ENCODE measurements at places on chromosomes 16 and 17.

DNA sequence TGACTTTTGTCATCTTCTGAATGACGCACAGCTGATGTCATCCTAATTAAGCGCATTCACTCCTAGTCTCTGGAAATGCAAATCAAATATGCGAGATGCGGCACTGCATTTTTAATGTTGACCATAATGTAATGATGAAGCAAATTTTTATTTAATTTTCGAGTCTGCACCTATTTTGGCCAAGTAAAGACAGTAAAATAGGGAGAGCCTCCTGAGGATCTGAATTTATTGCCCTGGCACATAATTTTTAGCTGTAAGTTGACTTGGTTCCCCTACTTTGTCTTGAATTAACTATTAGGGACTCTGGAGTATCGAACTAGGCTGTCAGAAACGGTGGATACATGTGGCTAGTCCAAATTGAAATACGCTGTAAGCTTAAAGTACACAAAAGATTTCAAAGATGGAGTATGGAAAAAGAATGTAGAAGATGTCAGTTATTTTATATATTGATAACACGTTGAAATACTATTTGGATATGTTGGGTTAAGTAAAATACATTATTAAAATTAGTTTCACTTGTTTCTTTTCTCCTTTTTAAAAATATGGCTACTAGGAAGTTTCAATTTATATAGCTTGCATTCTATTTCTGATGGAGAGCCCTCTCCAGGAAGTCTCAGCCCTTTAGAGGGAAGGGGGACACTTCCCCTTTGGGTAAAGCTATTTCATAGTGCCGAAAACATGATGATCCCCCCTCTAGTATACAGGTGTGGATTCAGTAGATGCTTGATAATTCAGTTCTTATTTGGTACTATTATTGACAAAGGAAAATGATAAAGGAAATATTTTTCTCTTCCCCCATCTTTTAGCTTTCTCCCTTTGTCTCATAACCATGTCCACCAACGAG, 991 bp downstream of the KPNA2 start:
- peaks cover 26% of the 10 kb centered on the region for H3K36me3 ChIP-seq
- H3K27ac ChIP-seq: peak overlapping the region; percentile 64
- DNase-seq: no peak
- H3K4me3 ChIP-seq: peak overlapping the region; percentile 97

- peaks cover 12% of the 10 kb centered on the region for H3K4me1 ChIP-seq
- H3K36me3 ChIP-seq: peaks cover 100% of the 10 kb centered on the region
- H3K27me3 ChIP-seq: no peaks in the 10 kb centered on the region
- DNase-seq: no peak
- no peak overlapping the region for H3K4me3 ChIP-seq
- no peak overlapping the region for H3K27ac ChIP-seq
These were observed 7.9 kb downstream of the FUS start for GRCh38 chr16:31187808-31188189.

DNA sequence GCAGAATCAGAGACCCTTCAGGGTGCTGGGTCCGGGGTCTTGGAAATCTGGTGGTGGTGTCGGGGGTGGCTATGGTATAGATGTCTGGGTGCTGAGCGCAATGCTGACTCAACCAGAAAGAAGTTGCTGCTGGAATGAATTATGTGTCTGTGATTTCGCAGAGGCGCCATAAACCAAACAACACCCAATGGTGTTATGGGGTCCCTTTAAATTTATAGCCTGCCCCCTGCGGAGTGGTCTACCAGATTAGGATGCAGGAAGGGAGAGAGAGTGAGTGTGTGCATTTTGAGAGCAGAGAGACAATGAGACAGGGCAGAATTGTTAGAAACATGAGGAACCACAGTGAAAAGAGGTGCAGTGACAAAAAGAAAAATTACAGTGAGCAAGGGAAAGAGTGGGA, 100.7 kb upstream of the CDH11 start:
- DNase-seq: no peak
- H3K36me3 ChIP-seq: no peaks in the 10 kb centered on the region
- H3K27me3 ChIP-seq: no peaks in the 10 kb centered on the region
- H3K4me1 ChIP-seq: no peaks in the 10 kb centered on the region

DNA sequence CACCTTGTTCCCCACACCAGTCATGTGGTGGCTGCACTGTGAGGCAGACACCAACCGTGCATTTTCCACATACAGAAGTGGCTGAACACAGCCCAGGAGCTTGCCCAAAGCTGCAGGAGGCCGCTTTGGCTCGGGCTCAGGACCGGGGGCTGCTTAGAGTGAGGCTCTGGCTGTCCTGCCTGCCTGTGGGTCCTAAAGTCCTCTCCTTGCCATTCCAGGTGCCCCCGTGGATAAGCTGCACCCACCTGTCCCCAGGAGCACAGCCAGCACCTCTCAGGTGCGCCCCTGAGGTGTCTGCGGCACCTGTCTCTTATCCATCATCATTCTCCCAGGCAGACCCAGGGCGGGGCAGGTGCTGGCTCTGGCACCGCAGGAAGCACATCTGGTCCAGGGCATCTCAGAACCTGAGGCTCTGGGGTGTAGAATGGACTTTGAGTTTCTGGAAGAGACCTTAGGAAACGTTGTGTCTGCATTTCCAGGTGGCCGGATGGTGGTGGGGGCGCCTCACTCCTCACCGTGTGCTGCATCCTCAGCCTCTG, 180.5 kb upstream of the ZNF469 start:
- no peak overlapping the region for H3K27ac ChIP-seq
- DNase-seq: no peak
- no peaks in the 10 kb centered on the region for H3K27me3 ChIP-seq

DNA sequence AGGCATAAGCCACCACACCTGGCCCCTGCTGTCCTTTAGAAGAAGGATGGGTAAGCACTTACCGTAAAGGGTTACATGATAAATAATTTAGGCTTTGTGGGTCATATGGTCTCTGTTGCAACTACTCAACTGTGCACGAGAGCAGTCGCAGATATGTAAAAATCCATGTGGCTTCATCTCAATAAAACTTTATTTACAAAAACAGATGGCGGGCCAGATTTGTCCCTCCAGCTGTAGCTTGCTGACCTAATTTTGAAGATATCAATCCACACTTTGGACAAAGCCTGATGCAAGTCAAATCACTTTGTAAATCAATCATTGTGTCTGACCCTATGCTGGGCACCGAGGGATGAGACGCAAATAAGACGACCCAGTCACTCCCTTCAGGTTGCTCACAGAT, 12.1 kb downstream of the TEKT5 start:
- H3K4me3 ChIP-seq: no peak overlapping the region
- no peak for DNase-seq
- H3K27ac ChIP-seq: no peak overlapping the region
- H3K4me1 ChIP-seq: no peaks in the 10 kb centered on the region
- no peaks in the 10 kb centered on the region for H3K27me3 ChIP-seq
- no peaks in the 10 kb centered on the region for H3K36me3 ChIP-seq

GRCh38 chr17:49557312-49558024, 18.2 kb upstream of the NXPH3 start:
- no peaks in the 10 kb centered on the region for H3K27me3 ChIP-seq
- no peaks in the 10 kb centered on the region for H3K36me3 ChIP-seq
- H3K4me1 ChIP-seq: peaks cover 2% of the 10 kb centered on the region
- no peak overlapping the region for H3K4me3 ChIP-seq
- no peak overlapping the region for H3K27ac ChIP-seq
- no peak for DNase-seq

DNA sequence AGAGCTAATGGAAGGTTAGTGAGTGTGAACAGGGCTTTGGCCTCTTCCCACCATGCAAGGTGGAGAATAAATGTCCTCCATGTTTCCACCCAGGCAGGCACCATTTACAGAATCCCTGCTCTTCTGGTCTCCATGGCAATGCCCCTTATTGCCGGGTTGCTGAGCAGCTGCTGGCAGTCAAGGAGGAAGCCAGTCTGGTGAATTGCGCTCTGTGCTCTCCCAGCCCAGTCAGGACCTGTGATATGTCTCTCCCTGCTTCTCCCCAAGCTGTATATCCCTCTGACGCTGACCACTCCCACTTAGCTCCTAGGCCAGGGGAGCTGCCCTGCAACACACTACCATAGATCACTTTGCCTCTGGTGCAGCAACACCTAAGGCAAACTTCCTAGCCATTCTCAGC, 402.1 kb upstream of the ERCC4 start:
- no peaks in the 10 kb centered on the region for H3K4me1 ChIP-seq
- no peaks in the 10 kb centered on the region for H3K27me3 ChIP-seq

- H3K27me3 ChIP-seq: no peaks in the 10 kb centered on the region
- no peak overlapping the region for H3K27ac ChIP-seq
- no peaks in the 10 kb centered on the region for H3K36me3 ChIP-seq
- no peak for DNase-seq
These were observed 68.1 kb downstream of the GAS7 start for GRCh38 chr17:10130263-10130662.

DNA sequence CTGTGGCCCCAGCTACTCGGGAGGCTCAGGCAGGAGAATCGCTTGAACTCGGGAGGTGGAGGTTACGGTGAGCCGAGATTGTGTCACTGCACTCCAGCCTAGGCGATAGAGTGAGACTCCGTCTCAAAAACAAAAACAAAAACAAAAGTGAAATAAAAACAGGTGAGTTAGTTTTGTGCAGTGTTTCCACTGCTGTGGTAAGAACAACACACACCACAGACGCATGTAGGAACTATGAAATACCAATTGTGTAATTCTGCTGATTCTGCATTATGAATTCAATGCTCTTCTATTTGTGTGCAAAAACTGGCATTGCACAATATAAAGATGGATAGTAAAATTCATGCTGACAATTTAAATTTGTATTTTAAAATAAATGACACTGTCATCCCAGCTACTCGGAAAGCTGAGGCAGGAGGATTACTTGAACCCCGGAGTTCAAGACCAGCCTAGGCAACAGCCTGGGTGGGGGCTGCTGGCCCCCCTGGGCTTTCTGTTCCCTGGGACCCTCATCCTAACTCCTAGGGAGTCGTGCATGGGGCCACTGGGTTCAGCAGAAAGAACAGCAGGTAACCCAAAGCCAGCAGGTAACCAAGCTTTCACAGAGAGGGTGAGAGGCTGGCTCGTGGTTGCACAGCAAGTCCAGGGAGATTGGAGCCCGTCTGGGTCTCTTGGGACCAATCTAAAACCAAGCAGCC, 10.6 kb upstream of the RHBDF2 start:
- no peak overlapping the region for H3K4me3 ChIP-seq
- DNase-seq: no peak
- H3K36me3 ChIP-seq: no peaks in the 10 kb centered on the region
- no peaks in the 10 kb centered on the region for H3K4me1 ChIP-seq

GRCh38 chr16:75340741-75341491, 89.5 kb upstream of the BCAR1 start:
- no peaks in the 10 kb centered on the region for H3K27me3 ChIP-seq
- H3K36me3 ChIP-seq: no peaks in the 10 kb centered on the region
- H3K4me3 ChIP-seq: no peak overlapping the region
- H3K27ac ChIP-seq: peak overlapping the region; percentile 66
- DNase-seq: no peak

- no peak overlapping the region for H3K4me3 ChIP-seq
- no peaks in the 10 kb centered on the region for H3K36me3 ChIP-seq
- peak overlapping the region; percentile 42 for H3K27ac ChIP-seq
- H3K4me1 ChIP-seq: peaks cover 6% of the 10 kb centered on the region
- no peak for DNase-seq
- no peaks in the 10 kb centered on the region for H3K27me3 ChIP-seq
These were observed 144.7 kb upstream of the TBX2 start for GRCh38 chr17:61254904-61255303.

- no peaks in the 10 kb centered on the region for H3K4me1 ChIP-seq
- no peak overlapping the region for H3K4me3 ChIP-seq
- DNase-seq: no peak
- H3K27ac ChIP-seq: no peak overlapping the region
- no peaks in the 10 kb centered on the region for H3K27me3 ChIP-seq
These were observed 62.4 kb downstream of the CDH11 start for GRCh38 chr16:65059406-65059980.

GRCh38 chr17:21190078-21190477, 23.9 kb downstream of the TMEM11 start:
- no peaks in the 10 kb centered on the region for H3K36me3 ChIP-seq
- no peaks in the 10 kb centered on the region for H3K4me1 ChIP-seq
- no peak overlapping the region for H3K4me3 ChIP-seq

GRCh38 chr16:58684001-58684353, 593 bp downstream of the SLC38A7 start:
- H3K27me3 ChIP-seq: no peaks in the 10 kb centered on the region
- H3K36me3 ChIP-seq: no peaks in the 10 kb centered on the region
- peak overlapping the region; percentile 42 for H3K27ac ChIP-seq
- H3K4me3 ChIP-seq: peak overlapping the region; percentile 86
- no peak for DNase-seq

DNA sequence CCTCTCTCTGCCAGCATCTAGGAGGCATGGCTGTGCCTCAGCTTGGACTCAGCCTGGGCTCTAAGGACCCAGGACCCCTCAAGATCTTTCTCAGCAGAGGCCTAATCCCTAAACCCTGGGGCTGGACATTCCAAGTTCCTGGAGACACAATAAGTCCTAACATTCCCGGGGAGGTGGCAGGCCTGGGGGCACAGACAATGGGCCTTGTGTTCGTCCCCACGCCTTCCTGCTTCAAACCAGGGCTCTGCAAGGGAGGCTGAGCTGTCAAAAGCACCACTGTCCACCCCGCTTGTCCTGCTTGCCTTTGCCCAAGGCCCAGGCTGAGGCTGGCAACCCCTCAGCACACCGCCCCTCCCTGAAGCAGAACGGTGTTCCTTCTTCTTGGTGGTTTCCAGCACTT, 13.7 kb downstream of the SDK2 start:
- no peaks in the 10 kb centered on the region for H3K4me1 ChIP-seq
- H3K27me3 ChIP-seq: no peaks in the 10 kb centered on the region
- no peaks in the 10 kb centered on the region for H3K36me3 ChIP-seq
- H3K4me3 ChIP-seq: no peak overlapping the region
- DNase-seq: no peak

- no peaks in the 10 kb centered on the region for H3K36me3 ChIP-seq
- no peaks in the 10 kb centered on the region for H3K4me1 ChIP-seq
- H3K27me3 ChIP-seq: peaks cover 5% of the 10 kb centered on the region
- no peak overlapping the region for H3K27ac ChIP-seq
- no peak for DNase-seq
- H3K4me3 ChIP-seq: no peak overlapping the region
These were observed 206.3 kb upstream of the FOXF1 start for GRCh38 chr16:86303787-86304678.

DNA sequence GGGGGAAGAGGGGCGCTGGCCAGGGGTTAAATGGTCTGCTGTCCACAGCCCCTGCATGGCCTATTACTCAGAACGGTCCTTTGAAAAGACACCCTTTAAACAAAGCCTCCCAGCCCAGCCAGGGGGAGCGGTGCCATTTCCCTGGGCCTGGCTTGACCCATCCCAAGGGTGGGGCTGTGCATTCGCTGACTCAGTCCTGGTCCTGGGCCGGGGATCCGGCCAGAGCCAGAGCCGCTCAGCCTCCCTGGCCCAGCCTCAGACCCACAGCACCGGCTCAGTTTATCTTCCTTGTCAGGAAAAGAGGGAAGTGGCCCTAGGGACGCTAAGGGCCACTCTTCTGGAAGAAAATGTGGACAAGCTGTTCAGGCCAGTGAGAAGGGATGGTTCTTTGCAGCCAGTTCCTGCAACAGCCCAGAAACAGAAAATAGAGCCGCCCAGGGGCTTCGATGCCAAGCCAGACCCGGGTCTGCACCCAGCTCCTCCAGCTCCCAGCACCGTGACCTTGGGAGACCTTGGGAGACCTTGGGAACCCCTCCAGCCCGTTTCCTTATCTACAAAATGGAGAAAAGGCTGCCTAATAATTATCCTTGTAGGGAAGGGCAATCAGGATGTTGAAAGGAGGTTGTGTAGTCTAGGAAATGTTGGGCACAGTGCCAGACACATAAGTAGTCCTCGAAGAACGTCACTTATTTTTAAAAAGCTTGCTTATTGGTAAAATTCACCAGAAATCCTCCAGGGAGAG, 82.5 kb downstream of the ZDHHC7 start:
- no peaks in the 10 kb centered on the region for H3K27me3 ChIP-seq
- H3K4me1 ChIP-seq: peaks cover 11% of the 10 kb centered on the region
- no peak overlapping the region for H3K27ac ChIP-seq
- H3K4me3 ChIP-seq: no peak overlapping the region

Data from ascending aorta (tissue), 2 donors.